ENCODE measurements at places on chromosomes 13 and 19.
A peak's percentile ranks its signal among the peaks of the same experiment; 100 is the strongest.

GRCh38 chr19:45632468-45633196 lies 6.6 kb downstream of the EML2 start:
- DNase-seq = no peak

- no peak for DNase-seq
Measured at GRCh38 chr19:38839816-38840582, 8.4 kb upstream of the ECH1 start.

DNA sequence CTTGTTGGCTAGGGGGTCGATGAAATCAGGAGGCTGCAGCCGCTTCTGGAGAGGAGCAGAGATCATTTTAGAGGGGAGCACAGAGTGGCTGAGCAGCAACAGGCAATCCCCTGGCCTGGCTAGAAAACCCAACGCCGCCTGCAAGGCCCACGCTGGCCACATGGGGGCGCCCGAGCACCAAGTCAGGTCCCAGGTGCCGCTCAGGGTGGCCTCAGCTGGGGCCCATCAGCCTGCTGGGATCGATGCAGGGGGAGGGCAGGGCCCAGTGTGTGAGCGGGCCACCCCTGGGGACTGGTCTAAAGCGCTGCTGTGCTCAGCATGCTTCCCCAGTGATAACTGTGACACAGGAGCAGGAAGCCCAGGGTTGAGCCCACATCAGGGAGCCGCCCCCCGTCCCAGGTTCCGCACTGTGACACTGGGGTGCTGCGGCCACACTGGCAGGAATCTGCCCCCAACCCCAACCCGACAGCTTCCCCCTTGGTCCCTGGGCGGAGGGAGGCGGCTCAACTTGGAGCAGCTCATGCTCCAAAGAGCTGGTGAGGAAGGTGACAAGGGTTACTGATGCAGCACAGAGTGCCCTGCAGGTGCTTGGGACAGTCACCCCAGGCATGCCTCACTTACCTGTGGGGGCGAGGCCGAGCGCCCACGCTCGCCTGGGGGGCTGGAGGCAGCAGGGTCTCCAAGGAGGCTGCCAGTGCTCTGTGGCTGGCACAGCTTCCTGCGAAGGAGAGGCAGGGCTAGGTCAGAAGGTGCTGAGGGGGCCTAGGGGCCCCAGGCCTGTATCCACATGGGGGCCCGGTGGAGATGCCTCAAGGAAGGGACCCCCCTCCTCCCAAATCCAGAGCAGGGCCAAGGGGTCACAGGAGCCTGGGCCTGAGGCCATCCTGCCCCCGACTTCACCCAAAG lies 13.3 kb upstream of the ISYNA1 start:
- peak; percentile 82 for DNase-seq

- DNase-seq = no peak
Measured at GRCh38 chr13:106213028-106213757, 322.3 kb downstream of the EFNB2 start.

GRCh38 chr19:13060964-13061927 lies 41.4 kb downstream of the LYL1 start:
- DNase-seq = peak; percentile 69

- DNase-seq = no peak
Measured at GRCh38 chr19:10284065-10284959, 2.4 kb upstream of the ICAM4 start.

DNA sequence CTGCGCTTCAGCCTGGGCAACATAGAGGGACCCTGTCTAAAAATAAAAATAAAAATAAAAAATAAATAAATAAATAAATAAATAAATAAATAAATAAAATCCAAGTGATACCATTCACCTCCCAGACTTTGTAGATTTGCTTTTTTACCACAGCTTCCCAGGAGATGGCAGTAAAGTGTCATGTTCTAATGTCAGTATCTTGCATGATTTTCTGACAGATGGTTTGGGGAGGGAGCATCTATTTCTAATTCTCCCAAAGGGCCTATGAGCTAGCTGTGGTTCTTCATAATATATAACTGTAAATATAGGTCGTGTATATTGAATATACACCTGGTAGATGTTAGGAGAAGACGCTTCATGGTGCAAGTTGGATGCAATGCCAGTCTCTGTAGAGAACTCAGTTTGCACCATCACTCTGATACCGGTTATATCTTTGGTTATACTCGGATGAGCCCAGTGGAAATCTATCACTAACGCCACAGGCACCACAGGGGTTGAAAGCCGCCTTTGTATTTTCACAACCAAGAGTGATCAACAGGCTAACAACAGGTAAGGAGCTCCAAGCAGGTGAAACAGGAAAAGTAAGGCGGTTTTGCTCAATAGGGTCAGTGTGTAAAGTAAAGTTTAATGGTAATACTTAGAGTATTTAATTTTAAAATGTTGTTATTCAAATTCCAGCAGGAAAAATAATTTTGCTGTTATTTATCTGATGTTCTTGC lies 13.9 kb downstream of the APLP1 start:
- DNase-seq = peak; percentile 32

DNA sequence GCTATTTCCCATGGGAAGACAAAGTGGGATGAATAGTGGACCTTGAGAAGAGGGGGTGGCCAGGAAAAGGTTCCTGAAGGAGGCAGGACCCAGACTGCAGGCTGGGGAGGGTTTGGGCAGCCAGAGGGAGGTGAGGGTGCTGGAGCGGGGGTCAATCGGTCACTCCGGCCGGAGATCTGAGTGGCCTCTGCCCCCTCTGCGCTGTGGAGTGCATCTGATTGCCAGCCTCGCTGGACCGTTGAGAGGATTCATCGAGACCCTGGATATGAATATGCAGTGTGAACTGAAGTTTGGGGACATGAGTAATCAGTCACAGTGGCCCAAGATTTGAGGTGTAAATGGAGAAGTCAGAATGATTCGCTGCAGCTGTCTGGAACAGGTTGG lies 5.5 kb upstream of the ZNF580 start:
- no peak for DNase-seq

DNA sequence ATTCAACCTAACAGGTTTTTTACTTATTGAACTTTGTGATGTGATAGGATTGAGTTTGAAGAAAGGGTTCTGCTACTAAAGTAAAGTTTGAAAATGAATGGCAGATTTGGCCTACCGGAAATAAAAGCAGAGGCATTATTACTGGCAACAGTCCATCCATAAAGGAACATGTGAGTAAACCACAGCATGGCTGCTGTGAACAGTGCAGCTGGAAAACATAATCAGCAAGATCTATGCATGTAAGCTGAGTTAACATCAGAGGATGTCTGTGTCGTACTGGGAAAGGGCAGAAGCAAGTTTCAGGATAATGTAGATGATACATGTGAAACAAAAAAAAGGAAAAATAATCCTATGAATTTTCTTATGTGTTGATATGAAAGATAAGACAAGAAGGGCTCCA lies 87.6 kb downstream of the CYSLTR2 start:
- no peak for DNase-seq

- DNase-seq = no peak
Measured at GRCh38 chr13:110225609-110226574, 81.1 kb downstream of the COL4A1 start.

GRCh38 chr13:20391597-20392452 lies 133.8 kb downstream of the CRYL1 start:
- no peak for DNase-seq

DNA sequence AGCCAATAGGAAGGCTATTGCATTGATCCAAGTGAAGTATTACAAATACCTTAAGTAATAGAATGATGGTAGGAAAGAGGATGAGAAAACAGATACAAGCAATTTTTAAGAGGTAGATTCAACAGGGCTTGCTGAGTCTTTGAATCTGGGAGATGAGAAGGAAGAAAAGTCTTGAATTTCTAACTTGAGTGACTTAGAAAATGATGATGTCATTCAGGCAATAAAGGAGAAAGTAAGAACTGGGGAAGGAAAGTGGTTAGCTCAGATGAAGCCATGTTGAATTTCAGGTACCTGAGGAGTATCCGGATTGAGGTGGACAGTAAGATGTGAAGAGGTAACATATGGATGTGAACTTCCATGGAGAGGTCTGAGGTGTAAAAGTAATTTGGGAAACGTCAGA lies 15.5 kb upstream of the FRY start:
- DNase-seq = no peak

- DNase-seq = no peak
Measured at GRCh38 chr13:46797501-46798237, 708 bp upstream of the ESD start.

DNA sequence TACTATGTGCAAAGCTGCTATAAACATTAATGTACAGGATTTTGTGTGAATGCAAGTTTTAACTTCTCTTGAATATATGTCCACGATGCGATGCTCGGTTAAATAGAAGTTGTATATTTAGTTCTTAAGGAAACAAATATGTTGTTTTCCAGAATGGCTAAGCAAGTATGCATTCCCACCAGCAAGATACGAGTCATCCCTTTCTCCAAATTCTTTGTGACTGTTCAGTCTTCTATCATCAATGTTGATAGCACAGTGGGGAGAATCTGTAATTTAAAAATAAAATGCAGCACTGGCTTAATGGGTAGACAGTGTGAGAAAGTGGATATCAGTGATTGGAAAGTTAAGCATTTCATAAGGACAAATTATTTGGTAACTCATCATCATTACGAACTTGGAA lies 1340.8 kb downstream of the PCDH9 start:
- DNase-seq = no peak

DNA sequence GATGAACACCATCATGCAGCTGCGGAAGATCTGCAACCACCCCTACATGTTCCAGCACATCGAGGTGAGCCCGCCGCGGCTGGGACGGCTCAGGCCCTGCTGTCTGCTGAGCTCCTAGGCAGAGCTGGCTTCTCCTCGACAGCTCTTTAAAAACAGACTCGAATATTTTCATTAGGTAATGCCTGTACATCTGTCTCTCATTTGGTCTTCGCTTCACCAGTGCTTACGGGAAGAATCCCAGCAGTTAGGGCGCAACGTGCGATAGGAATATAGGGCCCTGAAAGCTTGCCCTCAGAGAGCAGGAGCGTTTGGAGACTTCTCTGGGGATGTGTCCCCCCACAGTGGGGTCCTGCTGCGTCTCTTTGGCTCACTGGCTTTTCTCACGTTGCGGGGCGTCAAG lies 63.8 kb upstream of the LDLR start:
- DNase-seq = no peak

- DNase-seq = no peak
Measured at GRCh38 chr13:91946498-91947070, 548.2 kb downstream of the GPC5 start.

- DNase-seq = no peak
Measured at GRCh38 chr13:94646904-94647303, 45.2 kb downstream of the GPR180 start.

DNA sequence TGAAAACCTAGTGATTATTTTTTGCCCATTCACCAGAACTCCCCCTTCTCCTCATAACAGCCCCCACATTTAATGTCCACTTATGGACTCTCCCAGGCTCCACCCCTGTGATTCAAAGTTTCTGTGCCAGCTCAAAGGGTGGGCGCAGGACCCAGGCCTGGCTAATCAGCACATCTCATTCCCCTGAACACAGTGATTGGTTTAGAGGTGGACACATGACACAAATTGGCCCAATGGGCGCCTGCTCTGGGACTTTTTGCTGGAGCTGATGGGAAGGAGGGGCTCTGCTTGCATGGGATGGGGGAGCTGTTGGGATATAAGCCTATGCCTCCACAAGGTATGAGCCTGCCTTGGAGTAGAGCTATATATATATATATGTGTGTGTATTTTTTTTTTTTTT lies 6.2 kb upstream of the EPOR start:
- no peak for DNase-seq

DNA sequence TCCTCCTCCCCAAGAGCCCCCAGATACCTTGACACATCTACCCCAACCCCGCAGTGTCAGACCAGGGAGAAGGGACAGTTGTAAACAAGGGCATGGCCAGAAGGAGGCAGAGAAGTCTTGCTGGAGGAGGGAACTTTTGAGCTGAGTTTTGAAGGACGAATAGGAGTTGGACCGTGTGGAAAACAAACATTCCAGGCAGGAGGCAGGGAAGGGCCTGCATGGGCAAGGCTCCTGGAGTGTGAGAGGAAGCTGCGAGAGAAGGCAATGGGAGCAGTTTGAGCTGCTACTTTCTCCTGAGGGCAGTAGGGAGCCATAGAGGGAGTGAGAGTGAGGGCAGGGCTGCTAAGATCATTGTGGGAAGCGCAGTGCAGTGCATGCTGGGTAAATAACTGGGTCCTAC lies 23.3 kb downstream of the IL12RB1 start:
- no peak for DNase-seq

GRCh38 chr19:56476651-56477428 lies at the start of gene ZNF667:
Gene ZNF667, minus strand, starts transcription at chr19:56477345. Its CDS starts 14,975 bp downstream, at chr19:56462370.
- no peak for DNase-seq

GRCh38 chr19:39765091-39766076 lies 13.3 kb upstream of the LEUTX start:
- DNase-seq = peak; percentile 27

DNA sequence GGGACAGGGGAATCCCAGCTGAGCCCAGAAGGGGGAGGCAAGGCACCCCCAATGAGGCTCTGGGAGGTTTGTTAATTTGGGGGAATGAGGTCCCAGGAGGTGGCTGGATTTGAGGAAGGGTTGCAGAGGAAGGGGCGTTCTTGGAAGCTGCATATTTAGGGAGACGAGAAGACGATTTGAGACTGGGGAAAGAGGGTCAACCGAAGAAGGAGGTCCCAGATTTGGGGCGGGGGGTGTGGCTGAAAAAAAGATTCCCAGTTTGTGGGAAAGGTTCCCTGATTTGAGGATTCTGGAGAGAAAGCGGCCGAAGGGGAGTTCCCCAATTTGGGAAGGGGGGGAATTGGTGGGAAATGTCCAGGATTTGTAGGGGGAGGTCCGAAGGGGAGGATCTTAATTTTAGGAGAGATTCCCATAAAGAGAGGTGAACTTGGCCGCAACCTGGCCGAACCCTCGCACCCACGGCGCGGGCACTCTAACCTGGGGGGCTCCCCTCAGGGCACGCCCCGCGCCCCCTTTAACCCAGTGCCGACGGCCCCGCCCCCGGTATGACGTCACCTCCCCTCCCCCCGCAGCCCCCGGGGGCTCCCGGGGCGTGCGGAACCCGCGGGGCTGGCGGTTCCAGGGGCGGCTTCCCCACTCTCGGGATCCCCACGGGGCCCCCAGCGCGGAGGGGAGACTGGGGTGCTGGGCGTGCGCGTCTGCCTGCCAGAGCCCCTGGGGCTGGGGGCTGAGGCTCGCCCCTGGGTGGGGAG lies 1.2 kb downstream of the PTPRS start:
- no peak for DNase-seq

- DNase-seq = no peak
Measured at GRCh38 chr19:43759515-43759914, 4.8 kb upstream of the SMG9 start.

- no peak for DNase-seq
Measured at GRCh38 chr19:4817467-4818277, 13.8 kb downstream of the TICAM1 start.

DNA sequence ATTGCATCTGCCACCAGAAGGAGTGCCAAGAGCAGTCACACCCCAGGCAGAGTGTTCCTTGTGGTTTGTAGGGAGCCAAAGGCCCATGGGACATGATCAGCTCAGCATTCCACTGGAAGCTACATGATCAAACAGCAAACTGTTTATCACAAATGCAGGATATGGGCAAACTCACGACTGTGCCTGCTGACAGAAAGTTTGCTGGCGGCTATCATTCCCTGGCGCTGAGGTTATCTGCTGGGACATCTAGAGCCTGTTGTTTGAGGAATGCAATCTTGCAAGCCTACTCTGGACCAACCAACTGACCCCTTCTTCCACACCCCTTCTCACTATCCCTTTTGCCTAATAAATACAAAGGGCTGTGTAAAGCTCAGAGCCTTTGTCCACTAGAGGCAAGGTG lies 7.7 kb upstream of the ZNF613 start:
- DNase-seq = no peak

Data from effector CD4-positive, alpha-beta T cell (primary cell).